IMR-90 (cell line): ENCODE measurements at places on chromosomes 11 and 22. TPM values are rescaled to one million over a fixed set of nuclear protein-coding genes. Genes with fewer than 3 reads are reported as not detected.

- no peak for DNase-seq
These were observed 702.4 kb upstream of the LRRC4C start for GRCh38 chr11:42161886-42162285.

OR52I1 gene
- not detected in 2 replicates for total RNA-seq

DNA sequence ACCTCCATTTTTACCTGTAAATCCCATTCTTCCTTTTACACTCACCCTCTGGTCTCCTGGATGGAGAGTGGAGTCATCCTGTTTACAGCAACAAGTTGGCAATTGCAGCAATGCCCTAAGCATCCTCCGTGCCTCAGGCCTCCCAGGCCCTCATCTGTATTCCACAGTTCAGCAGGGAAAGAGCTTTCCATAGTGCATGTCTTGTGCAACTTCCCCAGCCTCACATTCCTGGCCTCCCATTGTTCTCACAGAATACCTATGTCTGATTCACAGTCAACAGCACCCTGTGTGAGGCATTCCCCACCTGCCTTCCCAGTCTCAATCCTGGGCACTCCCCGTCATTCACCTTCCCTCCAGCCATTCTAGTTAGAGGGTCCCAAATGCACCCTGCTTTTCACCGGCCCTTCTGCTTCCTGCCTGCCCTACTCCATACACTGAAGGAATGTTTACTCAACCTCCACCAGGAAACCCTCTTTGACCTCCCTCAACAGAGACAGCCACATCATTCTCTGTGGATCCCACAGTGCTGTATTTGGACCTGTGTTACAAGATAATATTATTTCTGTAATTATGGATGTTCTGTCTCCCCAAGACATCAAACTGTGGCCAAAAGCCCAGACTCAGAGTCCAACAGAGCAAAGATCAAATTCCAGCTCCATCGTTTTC is 405.7 kb downstream of the BUD13 start:
- no peak for DNase-seq

DNA sequence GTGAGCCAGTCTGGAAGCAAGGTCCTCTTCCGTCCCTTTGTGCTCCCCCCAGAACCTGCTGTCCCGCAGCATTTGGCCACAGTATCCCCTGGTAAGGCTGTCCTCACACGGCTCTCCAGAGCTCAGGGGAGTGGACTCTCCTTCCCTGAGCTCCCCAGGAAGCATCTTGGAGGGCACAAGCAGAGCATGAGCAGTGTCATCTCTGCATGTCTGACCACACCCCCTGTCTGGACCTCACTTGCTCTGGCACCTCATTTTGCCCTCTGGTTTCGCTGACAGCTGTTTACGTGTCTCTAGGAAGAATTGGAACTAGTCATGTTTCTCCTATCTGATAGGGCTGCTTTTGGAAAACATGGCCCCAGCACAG is 15.5 kb downstream of the DCPS start:
- no peak for DNase-seq

CSTF3 gene
- total RNA-seq: 14.5 and 31.4 TPM in 2 replicates

DNA sequence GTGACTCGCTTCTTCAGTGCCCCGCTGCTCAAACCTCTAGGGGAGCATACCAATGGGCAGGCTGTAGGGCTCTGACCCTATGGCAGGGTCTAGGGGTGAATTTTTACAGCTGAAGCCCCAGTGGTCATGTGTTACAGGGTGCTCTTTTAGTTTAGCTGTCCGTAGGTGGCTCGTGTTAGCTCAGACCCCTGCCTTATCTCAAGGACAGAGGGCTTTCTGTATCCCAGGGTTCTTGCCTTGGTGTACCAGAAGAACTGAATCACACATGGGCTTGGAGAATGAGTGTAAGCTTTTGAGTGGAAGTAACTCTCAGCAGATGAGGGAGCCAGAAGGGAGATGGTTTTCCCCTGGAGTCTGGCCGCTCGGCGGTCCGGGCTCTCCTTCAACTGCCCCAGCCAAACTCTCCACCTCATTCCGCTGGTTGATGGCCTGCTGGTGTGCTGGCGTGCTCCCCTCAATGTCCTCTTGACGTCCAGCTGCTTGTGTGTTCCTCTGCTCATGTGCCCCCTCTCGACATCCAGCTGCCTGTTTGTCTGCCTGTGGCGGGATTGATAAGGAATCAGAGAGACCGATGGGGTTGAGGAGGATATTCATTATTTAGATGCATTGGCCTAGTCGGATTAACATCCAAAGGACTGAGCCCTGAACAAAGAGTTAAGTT is 37.5 kb downstream of the BIRC2 start:
- DNase-seq: no peak

DNA sequence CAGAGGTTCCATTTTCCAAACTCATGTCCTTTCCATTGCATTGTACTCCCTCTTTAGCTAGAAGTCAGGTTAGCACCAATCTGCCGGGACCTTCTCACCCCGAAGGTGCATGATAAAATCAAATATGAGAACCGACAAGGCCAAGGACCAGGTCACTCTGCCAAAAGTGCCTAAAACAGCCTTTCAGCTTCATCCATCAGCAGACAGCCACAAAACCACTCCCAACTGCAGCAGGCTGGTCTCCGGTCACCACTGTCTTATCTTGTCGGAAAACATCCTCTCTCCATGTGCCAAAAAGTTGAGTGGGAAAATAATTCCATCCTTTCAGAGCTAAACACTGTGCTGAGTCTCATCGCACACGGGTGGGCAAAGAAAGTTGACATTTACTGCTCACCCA is 1.4 kb downstream of the PI4KA start:
- no peak for DNase-seq

GLB1L3 gene
- total RNA-seq: not detected in 2 replicates

DNA sequence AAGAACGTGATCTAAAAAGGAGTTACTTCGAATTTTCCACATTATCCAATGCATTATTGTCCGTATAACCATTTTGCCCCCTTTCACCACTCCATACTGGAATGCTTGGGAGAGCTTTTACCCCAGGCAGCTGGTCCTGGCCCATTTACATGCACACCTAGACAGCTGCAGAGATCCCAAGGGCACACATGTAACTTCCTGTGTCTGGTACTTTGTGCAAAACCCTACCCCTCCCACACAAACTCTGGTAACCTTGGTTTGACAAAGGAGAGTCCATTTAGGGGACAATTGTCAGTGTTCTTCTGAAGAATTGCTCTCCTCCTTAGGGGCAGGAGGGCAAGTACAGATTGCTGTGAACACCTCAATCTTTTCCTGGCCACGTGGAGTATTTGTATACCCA is 57.3 kb upstream of the SORL1 start:
- no peak for DNase-seq

PATE4 gene
- total RNA-seq: not detected in 2 replicates

GLYATL1 gene
- total RNA-seq: 0.54 and 0.56 TPM in 2 replicates

GPHA2 gene
- not detected in 2 replicates for total RNA-seq

DNA sequence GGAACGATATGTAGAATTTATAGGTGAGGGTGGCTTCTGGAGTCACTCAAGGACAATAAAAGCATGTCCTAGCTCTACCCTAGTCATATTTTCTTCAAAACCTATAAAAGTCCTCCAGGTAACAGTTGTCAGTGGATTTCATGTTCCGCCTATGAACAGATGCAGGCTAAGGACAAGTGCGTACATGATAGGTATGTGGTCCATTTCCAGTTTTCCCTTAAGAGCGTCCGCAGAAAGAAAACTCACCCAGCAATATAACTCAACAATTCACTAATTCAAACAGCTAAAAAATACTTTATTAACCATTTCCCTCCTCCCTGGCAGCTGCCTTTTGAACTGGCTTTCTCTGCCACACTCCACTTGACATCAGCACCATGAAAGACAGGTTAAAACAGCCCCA is 50.2 kb upstream of the CCDC34 start:
- no peak for DNase-seq
